Endodermal cell (in vitro differentiated cells): ENCODE measurements at places on chromosomes 1 and 21.

- H3K36me3 ChIP-seq = no peaks in the 10 kb centered on the region
- H3K27me3 ChIP-seq = no peaks in the 10 kb centered on the region
- H3K4me3 ChIP-seq = no peak overlapping the region
- no peak for DNase-seq
- no peak overlapping the region for H3K27ac ChIP-seq
Measured at GRCh38 chr1:152968248-152968647, 2.2 kb upstream of the SPRR4 start.

DNA sequence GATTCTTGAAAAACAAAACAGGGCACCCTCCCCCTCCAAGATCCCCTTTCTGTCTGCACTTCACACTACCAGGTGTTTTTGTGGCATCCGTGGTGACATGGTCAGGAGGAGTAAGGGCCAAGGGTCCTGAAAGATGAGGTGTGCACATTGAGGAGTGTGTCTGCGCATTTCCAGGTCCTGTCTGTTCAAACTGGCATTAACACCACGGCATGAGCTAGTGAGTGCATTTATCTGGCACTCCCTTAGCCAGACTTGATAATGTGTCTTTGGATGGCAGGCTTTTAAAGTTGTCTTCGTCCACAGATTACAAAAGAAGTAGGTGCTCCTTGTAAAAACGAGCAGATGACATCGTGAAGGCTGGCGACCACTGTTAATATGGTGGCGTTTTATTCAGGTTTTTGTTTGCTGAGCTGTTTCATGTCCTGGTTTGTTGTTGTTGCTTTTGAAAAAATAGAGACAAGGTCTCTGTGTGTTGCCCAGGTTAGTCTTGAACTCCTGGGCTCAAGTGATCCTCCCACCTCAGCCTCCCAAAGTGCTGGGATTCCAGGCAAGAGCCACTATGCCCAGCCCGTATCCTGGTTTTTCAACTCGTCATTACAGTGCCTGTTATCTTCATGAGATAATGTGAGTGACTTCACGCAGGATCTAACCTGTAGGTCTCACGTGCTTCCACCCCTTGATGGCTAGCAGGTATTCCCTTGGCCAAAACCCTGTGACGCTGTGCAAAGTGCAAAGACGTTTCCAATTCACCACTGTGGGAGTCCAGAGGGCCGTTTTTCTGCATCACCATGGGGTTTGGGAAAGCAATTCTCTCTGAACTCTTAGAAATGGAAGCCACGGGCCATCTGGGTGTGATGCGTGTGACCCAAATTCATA is 4.2 kb downstream of the TMEM51 start:
- DNase-seq = no peak
- peaks cover 5% of the 10 kb centered on the region for H3K27me3 ChIP-seq
- H3K27ac ChIP-seq = no peak overlapping the region
- no peak overlapping the region for H3K4me3 ChIP-seq
- H3K36me3 ChIP-seq = no peaks in the 10 kb centered on the region

DNA sequence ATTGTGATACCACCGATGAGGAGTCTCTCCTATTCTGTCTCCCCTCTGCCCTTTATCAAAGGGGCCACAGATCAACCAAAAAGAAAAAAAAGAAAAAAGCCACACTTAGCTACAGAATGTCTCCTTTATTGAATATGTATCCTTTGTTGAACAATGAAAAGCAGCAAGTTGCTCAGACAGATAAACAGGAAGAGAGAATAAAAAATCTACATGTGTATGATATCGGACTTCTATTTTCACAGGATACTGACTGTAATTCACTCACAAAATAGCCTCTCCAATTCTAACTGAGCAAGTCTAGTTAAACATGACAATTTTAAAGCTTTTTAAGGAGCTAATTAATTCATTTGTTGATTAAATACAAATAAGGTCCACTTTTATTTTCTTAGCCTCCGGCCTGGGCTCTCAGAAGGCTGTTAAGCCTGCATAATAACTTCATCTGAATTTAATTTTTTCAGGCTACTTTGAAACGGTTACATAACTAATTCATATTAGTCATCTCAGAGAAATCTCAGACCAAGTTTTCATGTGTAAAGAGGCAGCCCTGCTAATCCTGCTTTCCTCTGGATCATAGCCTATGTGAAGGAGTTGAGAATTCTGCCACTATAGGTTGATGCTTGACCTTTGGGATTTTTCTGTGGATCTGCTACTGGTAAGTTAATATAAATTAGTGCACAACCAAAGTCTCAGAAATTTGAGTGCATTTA is 304.1 kb upstream of the NR5A2 start:
- no peak for DNase-seq
- no peaks in the 10 kb centered on the region for H3K27me3 ChIP-seq
- no peak overlapping the region for H3K27ac ChIP-seq
- no peaks in the 10 kb centered on the region for H3K36me3 ChIP-seq
- no peak overlapping the region for H3K4me3 ChIP-seq

DNA sequence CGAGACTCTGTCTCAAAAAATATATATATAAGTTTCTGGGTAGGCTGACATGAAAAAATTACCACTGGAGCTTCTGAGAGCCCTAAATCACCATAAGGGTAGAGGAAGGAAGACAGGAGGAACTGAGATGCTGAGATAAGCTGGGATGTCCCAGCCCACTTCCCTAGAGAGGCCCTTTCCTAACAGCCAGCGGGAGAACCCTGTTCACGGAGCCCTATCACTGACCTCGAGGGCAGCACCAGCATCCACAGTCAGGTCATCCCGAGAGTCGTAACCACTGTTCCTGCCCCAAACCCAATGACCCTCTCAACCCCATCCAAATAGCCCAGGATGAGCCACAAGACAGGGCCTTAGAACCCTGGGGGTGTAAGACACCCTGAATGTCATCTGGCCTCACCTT is 77.5 kb downstream of the CD34 start:
- DNase-seq = no peak
- no peaks in the 10 kb centered on the region for H3K27me3 ChIP-seq
- H3K4me1 ChIP-seq = no peaks in the 10 kb centered on the region

- no peak overlapping the region for H3K27ac ChIP-seq
- no peak overlapping the region for H3K4me3 ChIP-seq
- no peaks in the 10 kb centered on the region for H3K27me3 ChIP-seq
- no peaks in the 10 kb centered on the region for H3K36me3 ChIP-seq
Measured at GRCh38 chr1:54464477-54465146, 58.4 kb upstream of the SSBP3 start.

GRCh38 chr1:25718732-25719131 is 81.3 kb upstream of the SELENON start:
- no peaks in the 10 kb centered on the region for H3K36me3 ChIP-seq
- no peaks in the 10 kb centered on the region for H3K27me3 ChIP-seq
- H3K4me3 ChIP-seq = no peak overlapping the region
- DNase-seq = no peak

- H3K27me3 ChIP-seq = peaks cover 90% of the 10 kb centered on the region
- H3K27ac ChIP-seq = no peak overlapping the region
- no peaks in the 10 kb centered on the region for H3K36me3 ChIP-seq
- no peak for DNase-seq
- peaks cover 3% of the 10 kb centered on the region for H3K4me1 ChIP-seq
Measured at GRCh38 chr1:183834568-183834967, 29.6 kb downstream of the RGL1 start.

DNA sequence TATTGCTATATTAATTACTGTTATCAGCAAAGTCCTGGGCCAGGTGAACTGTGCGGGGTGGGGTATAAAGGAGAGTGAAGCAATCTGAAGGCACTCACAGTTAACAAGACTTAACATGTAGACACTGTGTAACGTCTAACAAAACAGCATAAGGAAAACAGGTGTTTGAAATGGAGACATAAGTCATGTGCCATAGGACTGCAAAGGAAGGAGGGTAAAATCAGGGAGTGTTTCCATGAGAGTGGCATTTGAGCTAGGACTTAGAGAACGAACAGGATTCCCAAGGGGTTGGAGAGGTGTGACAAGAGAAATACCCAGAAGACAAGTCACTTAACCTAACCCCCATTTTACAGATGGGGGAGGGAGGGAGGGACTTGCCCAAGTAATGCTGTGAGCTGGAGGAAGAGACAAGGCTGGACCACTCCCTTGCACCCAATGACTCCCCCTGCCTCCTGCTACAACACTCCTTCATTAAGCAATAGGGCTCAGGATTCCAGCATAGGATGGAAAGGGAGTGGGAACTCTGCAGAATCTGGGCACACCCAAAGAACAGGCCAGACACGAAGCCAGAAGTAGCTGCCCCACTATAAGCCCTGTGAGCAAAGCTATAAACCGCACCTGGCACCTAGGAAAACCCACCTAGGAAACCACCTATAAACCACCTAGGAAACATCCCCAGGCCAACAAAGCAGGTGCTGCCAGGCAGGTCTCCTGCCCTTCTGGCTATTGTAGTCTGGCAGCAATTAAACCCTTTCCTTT is 6.6 kb downstream of the PEF1 start:
- H3K4me3 ChIP-seq = no peak overlapping the region
- H3K27me3 ChIP-seq = no peaks in the 10 kb centered on the region
- H3K36me3 ChIP-seq = peaks cover 20% of the 10 kb centered on the region
- DNase-seq = no peak
